Stimulated activated CD4-positive, alpha-beta T cell treated with anti-CD3 and anti-CD28 coated beads, Interleukin-15, amount 100 ng/mL, for 24 hours (primary cell): ENCODE measurements at places on chromosomes 2 and 18.

DNA sequence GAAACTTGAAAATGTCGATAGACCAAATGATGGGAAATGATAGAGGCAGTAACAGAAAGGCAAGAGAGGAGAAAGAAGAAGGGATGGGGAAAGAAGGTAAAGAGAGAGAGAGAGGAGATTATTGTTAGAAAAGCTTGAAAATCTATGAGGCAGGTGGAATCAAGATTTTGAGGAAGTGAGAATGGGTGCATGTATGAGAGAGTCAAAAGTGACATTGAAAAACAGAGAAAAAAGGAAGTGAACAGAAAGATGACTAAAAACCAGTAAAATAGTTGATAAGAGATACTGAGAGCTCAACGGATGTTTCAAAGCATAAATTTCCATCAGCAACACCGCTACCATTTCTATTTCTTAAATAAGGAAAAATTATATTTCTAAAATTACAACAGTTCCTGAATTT, 327.4 kb upstream of the CWC22 start:
- DNase-seq = no peak

- DNase-seq = peak; percentile 77
Observed at GRCh38 chr2:73984203-73984921, at the start of gene TET3. TSS of gene TET3 (plus strand) at chr2:73984910. CDS start at chr2:73986404, 1,494 bp downstream.

DNA sequence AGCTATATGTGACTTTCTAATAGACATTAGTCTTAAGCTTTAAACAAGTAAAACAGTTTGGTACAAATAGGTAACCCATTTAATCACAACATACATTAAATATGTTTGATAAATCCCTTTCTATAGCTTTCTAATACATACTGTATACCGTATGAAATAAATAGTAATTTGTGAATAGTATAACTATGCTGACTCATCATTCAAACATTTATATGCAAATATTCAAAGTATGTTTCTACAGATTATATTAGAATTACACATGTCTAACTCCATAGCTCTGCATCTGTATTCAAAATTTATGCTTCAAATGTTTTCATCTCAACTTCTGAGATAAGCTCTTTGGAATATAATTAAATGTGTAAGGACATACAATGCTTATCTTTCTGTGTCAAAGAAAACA, 142.7 kb upstream of the ZNF804A start:
- no peak for DNase-seq

DNA sequence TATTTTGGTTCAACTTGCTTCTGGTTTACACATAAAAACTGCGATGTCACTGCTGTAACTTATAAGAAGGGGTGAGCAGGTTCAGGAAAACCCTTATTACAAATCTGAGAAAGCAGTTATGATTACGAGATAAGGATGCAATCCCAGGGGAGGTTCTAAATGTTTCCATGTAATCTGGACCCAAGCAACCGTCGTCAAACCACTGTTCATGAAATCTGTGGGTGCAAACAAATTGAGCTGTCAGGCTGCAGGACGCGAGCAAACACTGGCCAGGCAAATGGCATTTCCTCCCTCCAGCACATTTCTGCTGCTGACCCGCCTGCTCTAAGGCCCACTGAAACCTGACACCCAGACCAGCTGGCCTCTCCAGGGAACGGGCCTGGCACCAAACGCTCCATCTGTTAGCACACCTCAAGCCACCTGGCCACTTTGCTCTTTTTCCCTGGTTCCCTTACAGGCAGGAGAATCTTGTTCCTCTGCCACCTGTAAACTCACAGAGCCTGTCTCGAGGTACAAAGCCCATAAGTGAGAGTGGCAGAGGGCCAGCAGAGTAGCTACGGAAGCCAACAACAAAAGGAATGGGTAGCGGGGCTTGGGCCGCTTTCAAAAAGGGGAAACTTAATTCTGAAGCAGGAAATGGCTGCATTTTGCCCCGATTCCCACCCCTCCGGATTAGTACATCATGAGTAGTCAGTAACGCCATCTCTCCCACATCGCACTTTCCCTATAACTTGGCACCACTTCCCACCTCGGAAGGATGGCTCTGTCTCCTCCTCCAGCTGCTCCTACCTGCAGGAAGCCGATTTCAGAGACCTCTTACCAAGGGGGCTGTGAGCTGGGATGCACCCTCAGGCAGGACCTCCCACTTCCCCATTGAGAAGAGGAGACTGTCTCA, 26.5 kb downstream of the CRACDL start:
- no peak for DNase-seq

- no peak for DNase-seq
Observed at GRCh38 chr2:216375286-216375685, 3.0 kb upstream of the MARCHF4 start.

DNA sequence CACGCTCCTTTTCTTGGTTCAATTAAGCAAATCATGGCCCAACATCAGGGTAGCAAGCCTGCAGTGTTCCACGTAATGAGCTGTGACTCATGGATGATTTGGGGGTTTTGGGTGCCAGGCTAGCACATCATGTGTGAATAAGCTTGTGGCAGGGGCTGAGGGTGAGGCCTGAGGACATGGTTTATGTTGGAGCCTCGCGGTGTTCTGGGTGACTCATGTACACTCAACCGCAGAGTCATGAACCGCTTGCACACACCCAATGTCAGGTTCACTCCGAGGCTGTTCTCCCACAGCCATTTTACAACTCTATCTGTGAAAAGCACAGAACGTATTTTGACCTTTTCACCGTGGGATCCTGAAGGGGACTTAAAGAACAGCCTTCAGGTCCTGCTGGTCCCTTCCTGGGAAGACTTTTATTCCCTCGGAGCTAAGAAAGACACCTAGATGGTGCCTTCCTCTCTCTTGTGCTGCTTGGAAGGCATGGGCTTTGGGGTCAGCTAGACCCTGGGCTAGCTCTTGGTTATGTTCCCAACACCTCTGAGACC, 139.9 kb upstream of the ZEB2 start:
- peak; percentile 31 for DNase-seq

DNA sequence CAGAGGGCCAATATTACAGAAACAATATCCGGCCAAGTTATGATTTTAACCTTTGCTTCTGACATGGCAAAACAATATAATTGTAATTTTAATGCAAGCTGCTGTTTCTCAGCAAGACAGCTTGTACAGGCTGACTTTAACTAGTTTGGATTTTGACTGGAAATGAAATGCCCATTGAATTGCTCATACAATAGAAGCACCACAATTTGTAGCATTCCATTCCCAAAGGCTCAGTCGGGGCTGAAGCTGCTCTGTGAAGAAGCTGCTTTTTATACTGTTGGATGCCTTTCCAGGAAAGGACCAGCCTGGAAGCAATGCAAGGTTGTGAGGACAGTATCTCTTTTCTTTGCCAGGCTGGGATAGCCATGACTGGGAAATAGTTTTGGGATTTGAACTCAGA, 677.0 kb upstream of the FANCL start:
- no peak for DNase-seq

DNA sequence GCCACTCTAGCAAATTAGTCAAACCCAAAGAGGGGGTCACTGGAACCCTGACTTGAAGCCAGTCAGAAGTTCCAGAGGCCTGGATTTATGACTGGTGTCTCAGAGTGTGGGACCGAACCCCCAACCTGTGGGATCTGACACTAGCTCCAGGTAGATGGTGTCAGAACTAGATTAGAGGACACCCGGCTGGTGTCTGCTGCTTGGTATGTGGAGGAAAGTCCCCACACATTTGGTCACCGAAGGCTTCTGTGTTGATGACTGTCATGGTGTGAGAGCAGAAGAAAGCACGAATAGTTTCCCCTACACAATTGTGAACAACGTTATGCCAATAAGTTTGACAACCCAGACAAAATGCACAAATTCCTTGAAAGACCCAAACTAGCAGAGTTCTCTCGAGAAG, 48.1 kb downstream of the B3GNT2 start:
- no peak for DNase-seq

GRCh38 chr2:127179766-127180165, 40.3 kb downstream of the CYP27C1 start:
- no peak for DNase-seq

DNA sequence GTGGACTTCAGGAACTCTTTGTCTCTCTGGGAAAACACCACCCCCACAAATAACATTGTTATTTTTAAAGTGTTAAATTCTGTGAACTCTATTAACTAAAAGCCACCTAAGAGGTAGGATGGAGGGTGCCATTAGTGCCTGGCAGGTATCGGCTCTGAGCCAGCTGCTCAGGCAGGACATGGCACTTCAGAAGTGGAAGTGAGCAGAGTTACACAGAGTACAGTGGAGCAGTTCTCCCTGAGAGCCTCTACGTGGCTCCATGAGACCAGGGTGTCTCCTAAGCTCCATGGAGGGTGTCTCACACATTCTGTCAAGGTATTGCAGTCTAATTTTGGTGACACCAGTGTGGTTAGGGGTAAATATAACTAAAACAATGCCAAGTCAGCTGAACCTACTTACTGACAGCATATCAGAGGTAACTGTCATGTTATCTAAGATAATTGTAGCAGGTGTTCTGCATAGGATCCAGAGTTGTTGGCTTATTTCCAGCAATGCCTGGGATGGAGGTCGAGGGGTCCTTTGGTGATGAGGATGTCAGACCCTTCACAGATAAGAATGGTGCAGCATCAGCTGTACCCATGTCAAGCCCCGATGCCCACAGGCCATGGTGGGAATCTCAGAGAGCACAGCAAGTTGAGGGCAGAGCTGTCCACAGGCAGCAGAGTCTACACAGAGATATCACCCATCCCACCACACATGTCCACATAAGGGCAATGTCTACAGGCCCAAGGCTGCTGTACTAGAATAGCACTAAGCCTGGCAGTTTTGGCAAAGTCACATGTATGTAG, 8.6 kb upstream of the MALL start:
- no peak for DNase-seq

DNA sequence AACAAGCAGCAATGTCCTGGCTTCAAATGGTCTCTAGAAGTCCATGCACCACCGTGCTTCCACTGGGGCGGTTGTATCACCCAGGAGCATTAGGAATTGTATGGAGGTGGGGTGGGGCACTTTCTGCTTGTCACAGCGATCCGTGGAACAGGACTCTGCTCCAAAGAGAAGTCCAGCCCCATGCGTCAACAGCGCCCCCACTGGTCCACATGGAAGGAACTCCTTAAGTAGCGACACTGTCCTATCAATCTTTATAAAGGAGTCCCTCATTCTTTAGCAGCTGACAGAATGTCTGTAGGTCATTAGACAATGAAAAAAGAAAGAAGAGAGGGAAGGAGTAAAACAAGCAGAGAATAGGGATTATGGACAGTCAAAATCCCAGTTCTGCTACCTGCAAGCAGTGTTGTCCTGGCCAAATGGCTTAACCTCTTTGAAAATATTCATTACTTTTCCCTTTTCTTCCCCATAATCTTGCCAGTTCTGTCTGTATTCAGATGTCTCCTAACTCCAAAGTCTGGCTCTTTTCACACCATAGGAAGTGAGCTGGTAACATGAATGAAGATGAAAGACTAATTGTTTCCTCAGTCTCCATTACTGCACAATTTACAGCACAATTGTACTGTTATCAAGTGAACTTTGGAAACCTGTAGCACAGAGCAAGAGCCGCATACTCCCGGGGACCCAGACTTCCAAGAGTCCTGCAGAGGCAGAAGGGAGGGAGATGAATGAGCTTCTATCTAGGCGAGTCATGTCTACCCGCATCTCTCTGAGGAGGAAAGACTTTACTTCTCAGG, 9.9 kb downstream of the NFE2L2 start:
- DNase-seq = peak; percentile 29

- DNase-seq = no peak
Observed at GRCh38 chr2:137872577-137872976, 91.7 kb upstream of the HNMT start.

- no peak for DNase-seq
Observed at GRCh38 chr2:8662239-8662879, 19.5 kb upstream of the ID2 start.

DNA sequence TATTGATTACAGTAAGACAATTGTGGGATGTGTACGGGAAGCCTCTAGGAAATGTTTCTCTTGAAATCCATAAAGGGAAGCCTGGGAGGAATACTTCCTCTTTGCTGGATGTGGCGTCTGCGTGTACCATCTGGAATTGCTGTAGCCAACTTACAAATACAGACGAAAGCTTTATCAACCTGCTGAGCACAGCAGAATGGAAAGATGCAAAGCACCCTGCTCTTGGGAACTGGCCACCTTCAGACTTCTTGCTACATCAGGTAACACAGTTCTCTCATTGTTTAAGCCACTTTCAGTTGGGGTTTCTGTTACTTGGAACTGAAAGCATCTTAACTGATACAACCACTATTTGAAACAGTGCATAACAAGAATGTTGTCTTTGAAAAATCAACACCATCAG, 213.8 kb downstream of the HRH4 start:
- DNase-seq = peak; percentile 19

DNA sequence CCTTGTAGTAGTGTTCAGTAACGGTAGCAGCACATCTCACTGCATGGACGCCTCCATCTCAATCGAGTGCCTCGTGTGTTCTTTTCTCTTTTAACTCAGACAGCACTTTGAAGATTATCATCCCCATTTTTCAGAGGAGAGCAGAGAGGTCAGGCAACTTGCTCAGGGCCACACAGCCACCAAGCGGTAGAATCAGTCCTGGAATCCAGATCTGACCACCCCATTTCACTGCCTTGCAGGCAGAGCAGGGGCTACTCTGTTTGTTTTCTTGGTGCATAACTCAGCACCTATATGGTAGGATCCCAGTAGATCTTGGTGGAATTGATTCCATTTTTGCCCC, 129.5 kb downstream of the SMAD7 start:
- DNase-seq = no peak
